Cortex of kidney (tissue), 1 donor: ENCODE measurements at places on chromosomes 12 and 14.

DNA sequence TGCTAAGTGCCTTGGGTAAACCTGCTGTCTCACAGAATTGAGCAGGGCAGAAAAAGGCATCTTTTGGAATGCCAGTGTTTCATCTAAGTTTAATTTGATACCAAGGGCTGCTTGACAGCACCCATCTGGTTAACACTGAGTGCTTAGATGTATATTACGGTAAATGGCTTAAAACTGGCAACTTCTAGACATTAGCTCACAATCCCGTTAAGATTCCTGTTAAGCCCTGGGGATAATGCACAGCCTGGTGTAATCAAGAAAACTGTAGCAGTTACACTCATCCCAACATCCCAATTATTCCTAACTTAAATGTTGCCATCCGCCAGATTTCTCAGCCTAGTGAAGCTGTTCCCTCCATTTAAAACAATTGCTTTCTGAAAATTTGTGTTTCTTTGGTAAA lies 29.9 kb downstream of the PPFIBP1 start:
- DNase-seq: no peak

DNA sequence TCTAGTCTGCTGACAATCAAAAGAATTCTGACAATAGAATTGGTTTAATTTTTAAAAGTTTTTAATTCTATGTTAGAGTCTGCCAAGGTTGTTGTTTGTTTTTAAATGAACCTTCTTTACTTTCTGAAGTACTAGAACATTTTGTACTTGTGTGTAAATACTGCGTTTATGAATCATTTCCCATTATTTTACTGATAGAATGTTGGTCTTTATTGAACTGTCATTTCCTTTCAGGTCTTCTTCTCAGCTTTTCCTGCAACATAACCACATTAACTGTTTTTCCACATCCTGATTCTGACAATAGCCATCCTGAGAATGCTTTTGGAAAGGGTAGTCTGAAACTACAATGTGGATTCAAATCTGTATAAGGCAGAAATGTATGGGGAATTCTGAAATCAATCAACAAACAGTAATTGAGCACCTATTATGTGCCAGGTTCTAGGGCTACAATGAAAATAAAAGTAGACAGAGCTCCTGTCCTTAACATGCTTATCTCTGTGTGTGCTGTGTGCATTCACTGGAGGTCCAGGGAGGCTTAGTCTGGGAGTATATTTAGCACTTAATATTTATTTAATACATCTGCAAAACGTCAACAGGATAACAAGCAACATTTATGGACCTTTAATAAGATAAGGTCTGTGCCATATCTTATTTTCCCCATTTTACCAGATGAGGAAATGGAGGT lies 73.1 kb upstream of the SLC38A2 start:
- DNase-seq: no peak

- no peak for DNase-seq
Measured at GRCh38 chr12:106704081-106704480, 70.4 kb upstream of the RIC8B start.

DNA sequence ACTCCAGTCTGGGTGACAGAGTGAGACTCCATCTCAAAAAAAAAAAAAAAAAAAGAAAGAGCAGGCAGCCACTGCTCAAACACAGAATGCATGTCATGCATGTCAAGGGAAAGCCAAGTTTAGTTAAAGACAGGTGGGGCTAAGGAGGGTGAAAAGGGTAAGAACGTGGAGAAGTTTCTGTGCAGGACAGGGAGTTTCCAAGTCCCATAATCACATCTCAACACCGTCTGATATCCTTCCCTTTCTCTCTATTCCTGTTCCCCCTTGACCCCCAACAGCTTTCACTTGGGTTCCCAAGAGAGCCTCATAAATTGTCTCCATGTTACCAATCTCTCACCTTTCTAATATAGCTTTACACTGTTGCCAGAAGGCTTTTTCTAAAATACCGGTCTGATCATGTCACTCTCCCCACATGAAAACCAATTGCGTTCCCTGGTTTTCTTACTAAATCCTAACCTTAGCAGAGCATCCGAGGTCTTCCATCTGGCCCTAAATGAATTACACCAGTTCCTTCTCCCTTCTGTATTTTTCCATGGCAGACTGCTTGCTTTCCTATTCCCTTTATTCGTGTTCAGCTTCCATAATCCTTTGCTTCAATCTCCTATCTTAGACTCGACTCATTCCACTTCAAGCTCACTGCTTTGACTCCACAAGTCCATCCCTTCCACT lies 37.0 kb downstream of the LIMA1 start:
- no peak for DNase-seq

DNA sequence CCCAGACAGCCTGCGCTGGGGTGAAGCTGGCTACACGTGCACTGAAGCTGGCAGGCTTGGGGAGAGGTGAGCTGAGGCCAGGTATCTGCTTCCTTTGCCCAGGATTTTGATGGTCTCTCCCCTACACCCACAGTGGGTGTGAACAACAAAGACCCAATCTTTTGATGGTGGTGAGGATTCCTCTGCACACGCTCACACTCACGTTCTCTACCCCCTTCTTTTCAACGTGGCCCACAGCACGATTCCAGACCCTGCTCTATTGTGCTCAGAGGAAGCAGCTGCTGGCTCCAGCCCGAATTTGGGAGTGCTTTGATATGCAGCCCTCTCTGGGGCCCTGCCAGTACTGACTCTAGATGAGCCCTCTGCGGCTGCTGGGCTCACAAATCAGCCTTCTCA lies 4.9 kb downstream of the CD9 start:
- DNase-seq: no peak

GRCh38 chr14:41000350-41000749 lies 606.3 kb upstream of the LRFN5 start:
- DNase-seq: no peak

DNA sequence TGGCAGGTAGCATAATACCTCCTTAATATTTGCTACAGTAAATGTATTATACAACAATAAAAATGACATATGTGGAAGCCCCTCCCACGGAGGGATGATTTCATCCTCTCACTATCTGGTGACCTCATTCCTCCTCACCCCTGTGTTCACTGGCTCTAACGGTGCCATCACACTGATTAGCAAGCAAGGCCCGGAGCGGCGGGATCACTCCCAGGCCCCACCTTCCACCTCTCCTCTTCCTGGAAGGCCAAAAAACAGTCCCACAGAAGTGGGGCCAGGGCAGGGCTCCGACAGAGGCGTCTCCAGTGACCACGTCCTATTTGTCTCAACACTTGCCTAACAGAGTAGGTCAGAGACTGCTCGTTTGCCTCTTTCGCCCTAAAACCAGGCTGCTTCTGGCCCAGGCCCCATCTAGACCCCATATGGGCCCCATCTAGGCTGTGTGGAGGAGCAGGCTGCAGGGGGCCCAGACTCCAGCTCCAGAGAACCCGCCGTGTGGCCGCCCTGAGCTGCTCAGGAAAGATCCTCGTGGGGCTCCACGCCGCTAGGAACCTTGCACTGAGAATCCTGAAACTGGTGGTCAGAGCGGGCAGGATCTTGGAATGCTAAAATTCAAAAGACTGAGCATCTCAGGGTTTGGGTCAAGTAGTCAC lies 3.7 kb downstream of the SELPLG start:
- no peak for DNase-seq
